ENCODE measurements at places on chromosomes 1 and 21.
A peak's percentile ranks its signal among the peaks of the same experiment; 100 is the strongest.

DNA sequence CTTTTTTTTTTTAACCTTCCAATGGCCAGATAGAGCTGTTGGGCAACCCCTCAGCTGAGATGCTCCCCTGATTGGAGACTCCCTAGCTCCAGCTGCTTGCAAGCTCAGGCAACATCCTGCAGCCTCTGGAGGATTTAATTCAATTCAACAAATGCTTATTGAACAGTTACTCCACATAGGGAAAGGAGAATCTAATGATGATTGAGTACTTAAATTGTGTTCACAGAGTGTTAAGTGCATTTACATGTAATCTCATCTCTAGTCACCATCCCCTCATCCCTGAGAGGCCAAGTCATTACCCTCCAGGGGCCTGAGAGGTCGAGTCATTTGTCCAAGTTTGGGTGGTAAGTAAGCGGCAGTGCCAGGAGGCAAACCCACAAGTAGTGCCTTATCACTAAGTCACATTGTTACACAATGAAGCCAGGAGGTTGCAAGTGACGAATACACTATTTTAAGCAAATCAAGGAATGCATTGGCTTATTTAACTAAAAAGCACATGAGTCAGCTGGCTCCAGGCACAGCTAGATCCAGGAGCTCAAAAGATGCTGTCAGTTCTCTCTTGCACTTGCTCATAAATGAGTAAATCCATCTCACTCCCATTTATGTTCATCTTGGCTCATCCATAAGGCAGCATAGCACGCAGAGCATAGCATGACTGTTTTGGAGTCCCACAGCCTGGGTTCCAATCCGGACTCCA is 64.3 kb downstream of the OPTC start:
- peak; percentile 70 for DNase-seq

DNA sequence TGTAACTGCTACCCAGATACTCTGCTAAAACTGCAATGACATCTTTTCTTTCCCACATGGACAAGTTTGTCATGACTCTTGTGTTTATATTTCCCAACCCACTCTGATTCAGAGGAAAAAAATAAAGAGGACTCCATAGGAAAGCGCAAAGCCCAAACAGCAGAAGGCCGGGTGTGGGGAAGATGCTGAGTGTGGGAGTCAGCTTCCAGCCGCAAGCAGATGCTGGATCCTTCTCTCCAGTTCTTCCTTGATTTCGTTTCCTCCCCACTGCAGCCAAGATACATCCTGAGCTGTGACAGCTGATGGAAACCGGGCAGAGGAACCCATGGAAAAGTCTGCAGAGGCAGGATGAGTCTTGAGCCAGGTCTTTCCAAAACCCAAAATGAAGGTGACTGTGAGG is 498.2 kb downstream of the PLPP3 start:
- DNase-seq, result no peak

- no peak for DNase-seq
Observed at GRCh38 chr1:31861346-31861745, 45.5 kb upstream of the SPOCD1 start.

- DNase-seq, result no peak
Observed at GRCh38 chr1:51799372-51799771, 79.2 kb downstream of the NRDC start.

GRCh38 chr1:201898992-201899391 is 10.3 kb downstream of the SHISA4 start:
- DNase-seq, result no peak

- no peak for DNase-seq
Observed at GRCh38 chr1:200445213-200445612, 35.4 kb upstream of the ZNF281 start.

DNA sequence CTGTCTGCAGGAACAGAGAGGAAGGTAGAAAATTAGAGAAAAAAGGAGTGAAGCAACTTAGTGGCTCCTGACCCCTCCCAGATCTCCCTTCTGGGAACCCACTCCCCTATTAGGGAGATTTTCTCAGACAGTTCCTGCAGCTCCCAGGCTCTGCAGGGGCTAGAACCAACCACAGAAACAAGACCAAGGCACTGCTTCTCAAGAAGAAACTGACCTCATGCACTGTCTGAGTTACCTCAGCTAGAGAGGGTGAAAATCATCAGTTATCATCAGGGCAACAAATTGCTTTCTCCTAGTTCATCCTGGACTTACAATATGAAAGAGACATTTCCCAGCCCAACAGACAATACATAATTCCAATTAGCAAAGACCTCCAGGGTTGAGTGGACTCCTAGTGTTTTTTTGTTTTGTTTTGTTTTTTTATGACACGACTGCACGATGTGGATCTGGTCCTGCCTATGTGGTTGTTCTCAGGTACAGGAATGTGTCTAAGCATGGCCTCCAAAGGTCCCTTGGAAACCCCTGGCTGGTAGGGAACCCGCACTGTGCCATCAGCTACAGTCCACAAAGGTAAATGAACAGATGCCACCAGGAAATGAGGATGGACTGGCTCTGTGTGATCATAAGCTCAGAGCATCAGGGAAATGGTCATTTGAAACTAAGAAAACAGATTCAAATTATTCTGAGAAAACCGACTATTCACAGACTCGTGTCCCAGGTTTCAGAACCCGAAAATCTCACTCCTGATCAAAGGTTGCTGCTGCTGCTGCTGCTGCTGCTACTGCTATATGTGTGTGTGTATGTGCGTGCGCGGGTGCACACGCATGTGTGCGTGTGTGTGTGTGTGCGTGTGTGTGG is 65.3 kb downstream of the LAMC2 start:
- DNase-seq, result no peak

- no peak for DNase-seq
Observed at GRCh38 chr1:228417061-228417460, 400 bp upstream of the TRIM17 start.

GRCh38 chr1:74427681-74428080 is 84.7 kb downstream of the LRRC53 start:
- no peak for DNase-seq

DNA sequence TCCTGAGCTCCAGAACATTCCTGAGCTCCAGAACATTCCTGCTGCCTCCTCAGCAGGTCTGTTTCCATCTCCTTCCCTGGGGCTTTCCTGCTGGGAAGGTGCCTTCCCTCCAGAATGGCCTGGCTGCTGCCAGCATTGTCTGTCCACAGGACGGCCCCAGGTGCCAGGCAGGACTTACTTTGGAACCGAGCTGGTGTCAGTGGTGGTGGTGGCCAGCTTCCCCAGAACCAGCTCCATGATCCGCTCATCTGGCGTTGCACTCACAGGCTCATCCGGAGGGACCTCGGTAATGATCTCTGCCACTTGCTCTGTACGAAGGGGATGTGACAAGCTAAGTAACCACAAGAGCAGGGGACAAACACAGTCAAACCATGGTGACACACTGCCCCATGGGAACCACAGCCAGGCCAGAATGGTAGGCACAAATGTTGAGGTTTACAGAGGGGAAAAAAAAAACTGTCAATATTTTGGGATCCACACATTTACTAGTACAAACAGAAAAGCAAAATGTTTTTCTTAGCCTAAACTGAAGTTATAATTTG is 41.3 kb downstream of the PRDM15 start:
- no peak for DNase-seq

DNA sequence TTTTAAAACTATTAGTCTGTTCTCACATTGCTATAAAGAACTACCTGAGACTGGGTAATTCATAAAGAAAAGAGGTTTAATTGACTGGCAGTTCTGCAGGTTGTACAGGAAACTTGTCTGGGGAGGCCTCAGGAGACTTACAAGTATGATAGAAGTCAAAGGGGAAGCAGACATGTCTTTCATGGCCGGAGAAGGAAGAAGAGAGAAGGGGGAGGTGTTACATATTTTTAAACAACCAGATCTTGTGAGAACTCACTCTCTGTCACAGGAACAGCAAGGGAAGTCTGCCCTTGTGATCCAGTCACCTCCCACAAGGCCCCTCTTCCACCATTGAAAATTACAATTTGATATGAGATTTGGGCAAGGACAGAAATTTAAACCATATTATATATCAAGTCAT is 55.9 kb downstream of the CLIC4 start:
- no peak for DNase-seq
